Left renal cortex interstitium (tissue), 4 donors: ENCODE measurements at places on chromosomes 6 and 20. TPM values are rescaled to one million over a fixed set of nuclear protein-coding genes. Genes with fewer than 3 reads are reported as not detected.

The BANF2 gene
- not detected for polyA plus RNA-seq

DNA sequence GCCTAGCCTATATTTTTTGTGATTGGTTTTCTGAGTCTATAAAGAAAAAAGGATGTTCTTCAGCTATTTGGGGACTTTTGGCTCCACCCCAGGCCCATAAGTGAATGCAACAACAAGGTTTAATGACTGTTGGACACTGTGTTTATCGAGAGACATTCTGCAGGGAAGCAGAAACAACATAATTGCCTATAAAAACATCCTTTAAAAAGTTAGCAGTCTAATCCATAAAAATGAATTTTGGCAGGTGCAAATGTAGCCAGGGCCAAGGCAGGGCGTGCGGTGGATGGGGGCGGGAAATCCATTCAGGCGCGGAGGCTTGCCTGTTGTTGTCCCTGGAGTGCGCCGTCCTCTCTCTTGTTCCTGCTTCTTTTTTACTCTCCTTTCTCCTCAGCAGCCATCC, 99.3 kb downstream of the PAX1 start:
- no peak for DNase-seq

DNA sequence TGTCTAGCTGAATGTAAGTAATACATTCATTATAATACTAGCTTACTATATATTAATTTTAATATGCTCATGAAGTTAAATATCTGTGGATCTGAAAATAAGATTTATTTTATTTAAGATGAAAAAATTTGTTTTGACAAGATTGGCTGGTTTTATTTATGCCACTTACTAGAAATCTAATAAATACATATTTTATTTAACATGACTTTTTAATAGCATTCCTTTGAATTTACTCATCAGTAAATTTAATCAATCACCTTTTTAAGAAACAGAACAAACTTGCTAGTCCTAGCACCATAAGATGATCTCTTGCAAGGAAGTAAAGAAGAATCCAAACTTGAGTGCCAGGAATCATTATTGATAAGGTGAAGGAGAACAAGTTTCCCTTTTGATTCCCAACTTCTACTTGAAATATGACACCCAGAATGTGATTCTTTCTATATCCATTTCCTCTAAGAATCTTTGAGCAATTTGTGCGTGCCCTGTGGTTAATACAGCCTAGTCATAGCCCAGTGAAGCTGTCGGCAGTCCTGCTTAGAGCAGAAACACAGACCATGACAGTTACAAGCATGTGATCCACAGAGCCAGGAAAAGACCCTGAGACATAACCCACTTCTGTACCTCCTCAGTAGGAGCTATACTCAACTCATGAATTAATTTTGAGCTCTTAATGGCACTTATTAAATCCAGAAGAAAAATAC, 282.3 kb upstream of the QKI start:
- DNase-seq: no peak

The TMEM244 gene
- not detected for polyA plus RNA-seq

- DNase-seq: no peak
These were observed 401 bp upstream of the PHF3 start for GRCh38 chr6:63635215-63635587.

DNA sequence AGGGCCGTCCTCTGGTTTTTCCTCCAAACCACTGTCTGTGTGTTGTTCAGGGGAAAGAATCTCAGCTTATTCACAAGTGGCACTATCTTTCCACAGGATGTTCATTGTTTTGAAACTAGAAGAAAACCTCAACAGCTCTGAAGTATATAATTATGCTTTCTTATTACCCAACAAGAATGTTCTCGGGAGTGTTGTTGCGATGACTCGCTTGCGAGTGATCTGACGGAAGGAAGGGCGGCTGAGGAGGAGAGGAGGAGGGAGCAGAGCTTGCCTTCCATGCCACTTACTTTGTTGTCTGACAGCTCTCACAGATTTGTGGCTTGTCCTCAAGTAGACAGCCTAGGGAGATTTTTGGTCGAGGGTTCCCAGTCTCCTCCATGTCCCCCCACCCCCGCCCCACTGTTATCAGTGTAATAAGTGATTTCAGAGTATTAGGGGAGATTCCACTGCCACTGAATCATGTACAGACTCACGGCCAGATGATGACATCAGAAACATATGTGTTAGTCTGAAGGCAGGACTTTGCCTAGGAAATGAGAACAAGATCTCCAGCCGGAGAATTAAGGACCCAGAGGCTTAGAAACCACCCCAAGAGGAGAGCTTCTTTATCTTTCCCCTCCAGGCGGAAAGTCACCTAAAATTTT, 80.7 kb upstream of the CCN6 start:
- no peak for DNase-seq

GRCh38 chr6:6920114-6920986, 187.4 kb upstream of the RREB1 start:
- no peak for DNase-seq

DNA sequence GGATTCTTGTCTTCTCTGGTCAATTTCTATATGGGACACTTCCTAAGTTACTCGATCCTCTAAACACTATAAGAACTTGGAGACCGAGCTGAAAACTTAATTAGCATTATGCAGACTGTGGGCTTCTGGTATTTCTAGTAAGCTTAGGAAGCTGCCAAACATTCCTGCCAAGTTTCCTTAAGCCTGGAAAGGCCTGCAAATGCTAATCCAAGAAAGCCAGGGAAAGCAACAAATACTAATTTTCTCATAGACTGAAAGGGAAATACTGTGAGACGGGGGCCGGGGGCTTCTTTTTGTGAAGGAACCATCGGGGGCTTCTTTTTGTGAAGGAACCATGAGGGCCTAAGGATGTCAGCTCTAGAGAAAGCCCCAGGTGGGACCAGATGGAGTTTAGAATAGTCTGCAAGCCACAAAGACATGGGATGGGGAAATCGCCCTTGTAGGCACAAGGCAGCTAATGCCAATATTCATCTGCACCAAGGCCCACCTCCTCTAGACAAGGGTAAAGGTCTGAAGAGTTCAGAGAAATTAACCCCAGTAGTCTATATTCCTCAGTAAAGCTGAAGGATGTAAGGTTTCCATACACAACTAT, 332.4 kb upstream of the PRDM1 start:
- no peak for DNase-seq

DNA sequence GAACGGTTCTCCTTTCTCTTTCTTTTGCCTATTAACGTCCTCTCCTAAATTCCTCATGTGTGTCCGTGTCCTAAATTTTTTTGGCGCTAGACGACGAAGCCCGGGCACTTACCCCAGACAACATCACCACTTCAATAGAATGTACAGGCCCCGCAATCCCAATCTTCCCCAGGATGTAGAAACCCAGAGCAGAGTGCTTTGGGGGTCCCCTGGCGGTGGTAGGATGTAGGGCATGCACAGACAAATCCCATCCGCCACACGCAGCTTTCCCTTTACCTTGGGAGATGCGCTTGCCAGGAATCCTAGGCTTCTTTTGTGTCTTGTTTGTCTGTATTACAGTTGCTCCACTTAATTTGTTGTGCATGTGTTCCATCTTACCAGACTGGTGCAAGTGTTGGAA, 417.3 kb upstream of the ARID1B start:
- DNase-seq: no peak
